ENCODE measurements at places on chromosomes 2 and 18.

DNA sequence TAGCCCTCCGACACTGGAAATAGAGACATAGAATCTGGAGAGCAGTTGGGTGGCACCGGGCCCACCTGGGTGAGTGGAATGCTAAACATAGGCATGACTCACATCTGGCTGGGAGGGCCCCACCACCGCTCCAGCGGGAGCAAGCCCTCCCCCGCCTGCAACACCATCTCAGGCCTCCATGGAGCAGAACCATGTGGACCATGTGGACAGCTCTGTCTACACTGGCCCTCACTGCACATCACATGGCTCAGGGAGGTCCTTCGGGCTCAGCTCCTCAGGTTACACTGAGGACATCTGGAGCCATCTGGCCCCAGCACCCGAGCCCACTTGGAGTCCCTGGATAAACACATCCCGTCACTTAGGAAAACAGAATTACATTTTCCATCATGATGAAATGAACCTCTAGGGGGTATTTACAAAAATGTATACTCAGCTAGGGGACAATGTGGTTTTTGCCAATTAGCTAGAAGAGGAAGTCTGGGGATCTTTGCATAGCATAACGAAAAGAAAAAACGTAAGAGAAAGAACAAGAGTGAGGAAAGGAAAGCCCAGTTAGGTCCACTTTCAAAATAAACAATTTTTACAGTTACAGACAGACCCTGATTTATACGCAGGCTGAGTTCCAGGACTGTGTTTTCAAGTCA is 30.7 kb upstream of the MLPH start:
- DNase-seq: no peak

- no peak for DNase-seq
These were observed 13.4 kb upstream of the NPAS2 start for GRCh38 chr2:100806550-100806949.

- DNase-seq: no peak
These were observed 67.4 kb upstream of the HPCAL1 start for GRCh38 chr2:10235099-10235908.

- DNase-seq: no peak
These were observed 192.5 kb upstream of the FAM98A start for GRCh38 chr2:33791625-33792024.

- DNase-seq: no peak
These were observed 42.2 kb downstream of the COL3A1 start for GRCh38 chr2:189016311-189016861.
